Activated CD8-positive, alpha-beta T cell treated with anti-CD3 and anti-CD28 coated beads for 36 hours (primary cell): ENCODE measurements at places on chromosomes 3 and 15.

GRCh38 chr15:83092309-83092976, 15.0 kb upstream of the TM6SF1 start:
- DNase-seq: peak; percentile 48

DNA sequence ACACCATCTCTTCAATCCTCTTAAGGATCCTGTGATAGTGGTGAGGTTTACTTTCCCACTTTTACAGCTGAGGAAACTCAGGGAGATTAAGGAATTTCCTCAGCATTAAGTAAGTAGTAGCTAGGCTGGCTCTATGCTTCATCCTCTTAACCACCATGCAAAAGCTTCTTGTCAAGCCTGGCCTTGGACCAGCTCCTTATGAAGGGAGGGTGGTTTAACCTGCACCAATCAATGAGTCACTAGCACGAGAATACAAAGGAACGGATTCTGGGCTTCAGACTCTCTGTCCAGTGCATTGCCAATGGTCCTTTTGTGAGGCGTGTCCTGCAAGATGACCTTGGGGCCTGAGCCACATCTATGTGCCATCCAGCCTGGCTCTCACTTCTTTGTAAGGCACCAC, 202.0 kb upstream of the CFAP20DC start:
- DNase-seq: no peak

GRCh38 chr3:127097072-127097405, 95.9 kb upstream of the PRR23E start:
- no peak for DNase-seq

GRCh38 chr3:1616744-1617143, 481.9 kb upstream of the CNTN4 start:
- no peak for DNase-seq
